Left renal cortex interstitium (tissue), 4 donors: ENCODE measurements at places on chromosomes 3 and 15.

- DNase-seq, result no peak
Measured at GRCh38 chr3:171953301-171954022, 85.9 kb upstream of the FNDC3B start.

GRCh38 chr3:151976211-151977050 lies 103.0 kb downstream of the SUCNR1 start:
- no peak for DNase-seq

DNA sequence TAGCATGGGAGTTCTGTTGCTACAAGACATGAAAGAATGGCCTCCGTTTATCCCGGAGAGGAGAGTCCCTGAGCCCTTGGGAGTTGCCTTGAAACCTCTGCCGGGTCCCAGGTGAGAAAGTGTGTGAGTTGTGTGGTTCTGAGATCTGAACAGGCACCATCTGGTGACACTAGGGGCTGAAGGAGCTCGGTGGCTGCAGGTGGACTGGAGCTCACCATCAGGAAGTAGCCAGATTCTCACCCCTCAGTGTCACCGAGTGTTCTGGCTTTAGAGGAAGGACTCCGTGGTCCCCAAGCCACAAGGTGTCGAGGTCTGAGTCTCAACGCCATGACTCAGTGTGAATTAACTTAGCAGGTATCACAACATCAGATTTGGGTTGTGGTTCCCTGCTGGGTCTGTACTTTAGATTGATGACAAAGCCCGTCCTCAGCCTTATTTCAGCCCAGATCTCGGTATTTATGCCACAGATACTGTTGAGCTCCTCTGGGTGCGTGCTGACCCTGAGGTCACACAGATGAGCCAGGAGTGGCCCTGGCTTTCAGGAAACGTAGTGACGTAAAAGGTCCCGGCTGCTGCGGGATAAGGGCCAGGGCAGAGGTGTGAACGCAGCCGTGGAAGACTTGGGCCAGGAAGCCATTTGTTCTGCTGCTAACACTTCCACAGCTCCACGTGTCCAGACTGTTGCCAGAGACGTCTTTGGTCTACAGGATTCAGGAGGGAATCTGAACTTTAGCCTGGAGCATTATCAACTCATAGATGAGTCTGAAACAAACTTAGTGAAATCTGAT lies 54.4 kb downstream of the PGPEP1L start:
- no peak for DNase-seq

GRCh38 chr3:133937756-133938601 lies 42.3 kb upstream of the RAB6B start:
- DNase-seq, result no peak

GRCh38 chr15:90883526-90883975 lies 753 bp upstream of the FES start:
- DNase-seq, result no peak

- no peak for DNase-seq
Measured at GRCh38 chr3:55014081-55014480, 86.2 kb upstream of the LRTM1 start.

- DNase-seq, result no peak
Measured at GRCh38 chr3:31705736-31706135, 173.0 kb downstream of the STT3B start.

GRCh38 chr3:53970661-53971060 lies 79.0 kb upstream of the SELENOK start:
- DNase-seq, result no peak

DNA sequence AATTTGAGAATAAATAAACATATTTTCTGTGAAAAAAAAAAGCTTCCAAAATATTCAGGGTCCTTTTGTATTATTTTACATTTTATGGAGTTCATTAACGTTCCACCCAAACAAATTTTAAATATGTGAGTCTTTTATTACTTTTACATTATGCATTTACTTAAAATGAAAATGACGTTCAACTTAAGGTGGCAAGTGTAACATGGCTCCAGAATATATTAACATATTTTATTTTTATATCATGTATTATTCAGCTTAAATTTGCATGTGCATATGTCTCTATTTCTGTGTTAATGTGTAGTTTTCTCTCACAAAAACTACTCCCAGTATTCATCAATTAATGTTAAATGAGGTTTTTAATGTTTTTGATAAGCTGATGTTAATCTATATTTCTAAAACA lies 243.6 kb upstream of the CNTN3 start:
- no peak for DNase-seq

- no peak for DNase-seq
Measured at GRCh38 chr15:47035475-47036406, 681.6 kb upstream of the SEMA6D start.

- no peak for DNase-seq
Measured at GRCh38 chr3:119235151-119235550, 5.5 kb downstream of the B4GALT4 start.

DNA sequence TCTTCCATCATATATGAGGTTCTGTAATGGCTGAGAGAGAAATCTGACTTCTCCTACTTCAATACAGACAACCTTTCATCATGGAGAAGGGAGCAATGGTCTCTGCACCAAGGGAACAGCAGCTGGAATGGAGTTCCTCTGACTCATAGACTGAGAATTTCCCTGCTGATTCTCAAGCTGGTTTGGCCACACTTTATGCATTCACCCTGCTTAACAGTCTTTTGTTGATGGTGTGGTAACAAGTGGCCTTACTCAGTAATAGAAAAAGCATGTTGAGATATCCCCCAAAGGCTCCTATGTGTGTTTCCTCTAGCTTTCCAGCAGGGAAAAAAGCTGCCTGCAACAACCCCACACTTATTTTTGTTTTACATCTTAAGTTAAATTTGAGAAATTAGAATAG lies 138.1 kb downstream of the GREM1 start:
- DNase-seq, result no peak

GRCh38 chr3:155876503-155876902 lies 6.1 kb downstream of the GMPS start:
- no peak for DNase-seq

- no peak for DNase-seq
Measured at GRCh38 chr3:64408770-64409169, 183.5 kb upstream of the PRICKLE2 start.

DNA sequence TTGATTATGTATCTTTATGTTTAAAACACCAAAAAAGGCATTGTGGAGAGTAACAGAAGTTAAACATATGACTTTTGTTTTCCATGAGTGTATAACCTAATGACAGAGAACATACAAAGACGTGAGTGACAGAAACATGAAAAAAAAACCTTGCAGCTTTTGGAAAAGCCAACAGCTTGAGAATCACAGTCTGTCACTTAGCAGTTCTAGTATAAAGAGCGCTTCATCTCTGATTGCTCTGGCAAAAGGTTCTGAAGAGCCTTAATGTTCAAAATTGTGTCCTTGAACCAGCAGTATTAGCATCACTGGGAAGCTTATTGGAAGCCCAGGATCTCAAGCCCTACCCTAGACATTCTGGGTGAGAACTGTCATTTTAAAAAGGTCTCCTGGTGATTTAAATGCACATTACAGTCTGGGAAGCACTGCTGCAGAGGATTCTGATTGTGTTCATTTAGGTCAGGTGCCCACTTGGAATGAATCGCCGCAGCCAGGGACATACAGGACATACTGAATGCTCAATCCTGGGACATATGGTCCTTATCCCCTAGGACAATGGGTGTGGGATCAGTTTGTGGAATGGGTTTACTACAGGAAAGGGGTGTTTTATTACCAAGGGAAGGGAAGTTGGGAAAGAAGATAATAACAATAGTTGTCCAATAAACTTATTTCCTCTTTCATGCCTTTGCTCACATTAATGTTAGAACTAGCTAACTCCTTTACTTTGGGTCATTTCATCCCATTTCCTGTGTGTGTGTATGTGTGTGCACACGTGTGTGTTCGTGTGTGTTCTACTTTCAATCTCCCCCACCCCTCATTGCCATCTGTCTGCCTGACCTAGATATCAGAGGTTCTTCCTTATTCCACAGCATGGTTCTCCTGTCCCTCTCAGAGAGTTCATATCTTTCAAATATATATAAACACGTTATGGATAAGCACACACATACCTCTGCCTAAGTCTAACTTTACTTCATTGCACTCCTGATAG lies 55.0 kb downstream of the LRRC49 start:
- no peak for DNase-seq
